Skeletal muscle cell (primary cell): ENCODE measurements at places on chromosomes 5 and 9.

DNA sequence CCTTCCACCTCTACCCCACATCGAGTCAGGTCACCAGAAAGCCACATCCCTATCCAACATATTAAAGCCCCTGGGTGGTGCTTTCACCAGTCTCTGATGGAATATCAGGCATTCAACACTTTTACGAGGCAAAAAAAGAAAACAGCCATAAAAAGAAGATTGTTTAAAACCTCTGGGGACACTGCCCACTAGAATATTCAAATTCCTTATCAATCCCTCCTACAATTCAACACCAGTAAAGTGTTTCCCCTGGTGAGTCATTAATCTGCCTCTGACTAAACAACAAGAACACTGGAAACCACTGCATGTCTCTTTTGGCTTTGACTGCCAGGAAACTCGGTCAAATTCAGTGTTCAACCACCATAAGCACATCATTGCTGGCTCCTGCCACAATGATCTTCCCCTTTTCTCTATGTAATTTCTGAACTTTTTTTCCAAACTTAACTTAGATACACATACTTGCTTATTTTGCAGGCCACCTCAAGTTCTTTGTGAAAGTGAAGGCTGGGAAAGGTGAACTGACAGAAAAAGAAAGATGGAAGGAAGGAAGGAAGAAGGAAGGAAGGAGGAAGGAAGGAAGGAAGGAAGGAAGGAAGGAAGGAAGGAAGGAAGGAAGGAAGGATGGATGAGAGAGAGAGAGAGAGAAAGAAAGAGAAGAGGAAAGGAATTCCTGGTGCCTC is 105.3 kb downstream of the PAX5 start:
- peak; percentile 26 for DNase-seq

- no peak for DNase-seq
Measured at GRCh38 chr5:53087171-53087570, 22.4 kb downstream of the MOCS2 start.

DNA sequence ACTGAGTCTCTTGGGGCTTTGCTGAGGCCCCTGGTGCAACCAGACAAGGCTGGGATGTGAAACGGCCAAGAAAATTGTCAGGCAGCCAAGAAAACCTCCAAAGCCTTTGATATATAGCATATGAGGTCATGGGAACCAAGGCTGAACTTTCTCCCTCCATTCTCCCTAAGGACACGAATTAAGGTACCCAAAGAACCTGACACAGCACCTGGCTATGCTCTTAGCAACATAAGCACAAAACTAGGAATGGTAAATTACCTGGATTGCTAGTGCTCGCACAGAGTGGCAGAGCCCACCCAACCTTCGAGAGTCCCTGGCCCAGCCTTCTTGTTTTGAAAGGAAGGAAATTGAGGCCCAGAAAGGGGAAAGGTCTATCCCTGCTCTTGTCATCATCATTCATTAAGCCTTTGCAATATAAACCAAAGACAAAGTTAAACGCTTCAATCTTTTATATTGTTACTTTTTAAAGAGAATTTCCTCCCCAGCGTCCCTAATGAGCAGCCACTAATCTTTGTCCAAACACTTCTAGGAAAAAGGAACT is 220.0 kb upstream of the NR4A3 start:
- DNase-seq, result peak; percentile 1

- no peak for DNase-seq
Measured at GRCh38 chr9:90919883-90920282, 118.3 kb downstream of the SYK start.

GRCh38 chr9:124355039-124355940 is 60.0 kb downstream of the PSMB7 start:
- DNase-seq, result no peak

GRCh38 chr9:93954434-93955061 is 607 bp downstream of the BARX1 start:
- DNase-seq, result no peak

- DNase-seq, result no peak
Measured at GRCh38 chr5:160361624-160362228, 8.7 kb downstream of the C1QTNF2 start.

GRCh38 chr9:128905964-128906363 is 14.8 kb upstream of the PHYHD1 start:
- DNase-seq, result no peak

GRCh38 chr5:22908586-22908985 is 55.4 kb upstream of the CDH12 start:
- DNase-seq, result no peak

DNA sequence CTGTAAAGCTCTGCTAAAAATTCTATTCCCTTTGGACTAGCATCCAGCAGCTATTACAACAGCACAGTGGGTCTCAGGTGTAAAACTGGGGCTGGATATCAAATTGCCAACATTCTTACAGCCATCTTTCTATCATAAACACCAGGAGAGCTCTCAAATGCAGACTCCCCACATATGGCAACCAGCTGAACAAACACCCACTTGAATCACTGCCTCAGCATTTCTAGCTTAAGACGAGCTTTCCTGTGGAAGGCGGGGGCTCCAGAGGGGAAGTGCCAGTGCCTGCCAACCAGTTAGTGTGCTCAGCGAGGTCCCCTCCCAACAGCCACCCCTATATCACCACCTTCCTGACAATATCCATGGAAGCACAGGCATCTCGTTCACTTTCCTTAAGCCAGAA is 62.2 kb downstream of the IPPK start:
- peak; percentile 84 for DNase-seq

DNA sequence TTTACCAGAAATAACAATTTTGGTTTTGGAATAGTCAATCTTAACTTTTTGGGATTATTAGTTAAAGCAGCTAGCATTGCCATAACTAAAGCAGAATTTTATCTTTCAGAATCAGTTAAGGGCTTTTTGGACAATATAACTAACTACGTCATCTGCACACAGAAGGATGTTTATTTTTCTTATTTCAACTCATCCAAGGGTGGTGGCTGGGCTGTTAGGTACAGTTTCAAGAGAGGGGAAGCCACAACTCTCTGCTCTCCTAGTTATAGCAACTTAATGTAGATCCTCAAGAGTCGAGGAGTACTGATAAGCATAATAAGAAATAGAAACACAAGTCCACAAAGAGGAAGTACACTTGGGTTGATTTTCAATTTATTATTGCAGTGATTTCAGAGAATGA is 65.6 kb downstream of the ANKRD55 start:
- DNase-seq, result no peak
